ENCODE measurements at places on chromosomes 16 and 17.

- no peak for DNase-seq
Measured at GRCh38 chr16:72044296-72044695, 10.0 kb upstream of the HP start.

GRCh38 chr16:86343796-86344585 is 166.3 kb upstream of the FOXF1 start:
- DNase-seq, result no peak

DNA sequence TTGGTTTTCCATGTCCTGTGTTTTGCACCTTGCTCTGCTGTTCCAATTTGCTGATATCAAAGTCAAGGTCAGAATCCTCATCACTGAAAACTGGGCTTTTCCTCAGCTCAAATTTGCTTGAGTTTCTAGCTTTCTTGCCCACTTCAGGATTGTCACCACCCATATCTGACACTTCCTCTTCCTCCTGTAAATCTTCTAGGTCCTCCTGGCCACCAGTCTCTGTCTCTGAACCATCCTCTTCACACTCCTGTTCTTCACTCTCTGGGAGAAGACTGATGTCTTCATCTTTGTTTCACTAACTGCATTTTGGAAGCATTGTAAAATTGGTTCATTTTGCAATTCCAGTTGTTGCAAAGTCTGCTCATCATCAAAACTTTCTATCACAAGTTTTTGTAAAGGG is 63.4 kb upstream of the RBL2 start:
- no peak for DNase-seq

DNA sequence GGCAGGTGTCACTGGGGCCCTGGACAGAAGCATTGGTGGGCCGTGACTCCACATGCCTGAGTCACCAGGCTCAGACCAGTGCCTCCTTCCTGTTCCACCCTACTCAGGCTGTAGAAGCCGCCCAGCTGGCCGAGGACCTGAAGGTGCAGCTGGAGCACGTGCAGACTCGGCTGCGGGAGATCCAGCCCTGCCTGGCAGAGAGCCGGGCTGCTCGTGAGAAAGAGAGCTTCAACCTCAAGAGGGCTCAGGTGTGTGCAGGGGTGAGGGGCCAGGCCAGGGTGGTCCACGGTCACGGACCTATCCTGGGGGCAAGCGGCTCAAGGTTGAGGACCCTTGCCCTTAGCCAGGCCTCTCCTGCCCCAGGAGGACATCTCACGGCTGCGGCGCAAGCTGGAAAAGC is 9.6 kb downstream of the RNF40 start:
- no peak for DNase-seq

- peak; percentile 55 for DNase-seq
Measured at GRCh38 chr17:62807812-62808575, at the start of gene MARCHF10. Gene MARCHF10, minus strand, starts transcription at chr17:62808314. Its CDS starts 6,579 bp downstream, at chr17:62801735.

GRCh38 chr16:87457061-87457611 is 35.7 kb downstream of the ZCCHC14 start:
- no peak for DNase-seq

DNA sequence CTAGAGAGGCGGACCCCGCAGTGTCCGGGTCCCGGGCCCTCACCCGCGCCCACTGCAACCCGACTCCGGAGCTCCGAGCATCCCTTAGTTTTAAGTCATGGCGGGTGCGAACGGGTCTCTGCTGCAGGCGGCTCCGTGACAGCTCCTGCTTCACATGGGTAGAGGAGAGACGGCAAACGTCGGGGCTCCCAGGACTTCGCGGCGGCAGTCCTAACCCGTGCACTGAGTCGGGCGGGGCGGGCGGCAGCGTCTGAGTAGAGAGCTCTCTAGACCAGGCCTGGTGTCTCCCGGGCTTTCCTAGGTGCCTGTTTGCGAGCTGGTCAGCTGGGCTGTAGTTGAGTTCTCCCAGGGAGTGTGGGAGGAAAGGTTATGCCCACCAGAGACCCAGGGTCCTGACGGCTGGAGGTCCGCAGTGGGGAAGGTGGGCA is 345 bp downstream of the TSC2 start:
- DNase-seq, result no peak

- no peak for DNase-seq
Measured at GRCh38 chr17:73827627-73828291, 183.5 kb upstream of the SDK2 start.

DNA sequence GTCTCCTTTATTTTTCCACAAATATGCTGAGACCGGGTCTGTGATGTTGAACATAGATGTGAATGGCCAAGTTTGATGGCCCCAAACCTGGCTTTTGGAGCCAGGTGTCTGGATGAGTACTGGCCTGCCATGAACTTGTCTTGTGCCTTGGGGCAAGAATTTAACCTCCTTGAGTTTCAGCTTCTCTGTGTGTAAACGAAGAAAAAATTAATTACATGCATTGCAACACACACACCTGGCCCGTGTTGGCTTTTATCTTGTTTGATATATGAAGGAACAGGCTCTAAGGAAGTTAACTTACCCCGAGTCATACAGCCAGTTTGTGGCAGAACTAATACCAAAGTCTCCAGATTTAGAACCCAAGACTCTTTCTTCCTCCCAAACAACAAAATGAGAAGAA is 13.1 kb downstream of the FBXO39 start:
- no peak for DNase-seq

DNA sequence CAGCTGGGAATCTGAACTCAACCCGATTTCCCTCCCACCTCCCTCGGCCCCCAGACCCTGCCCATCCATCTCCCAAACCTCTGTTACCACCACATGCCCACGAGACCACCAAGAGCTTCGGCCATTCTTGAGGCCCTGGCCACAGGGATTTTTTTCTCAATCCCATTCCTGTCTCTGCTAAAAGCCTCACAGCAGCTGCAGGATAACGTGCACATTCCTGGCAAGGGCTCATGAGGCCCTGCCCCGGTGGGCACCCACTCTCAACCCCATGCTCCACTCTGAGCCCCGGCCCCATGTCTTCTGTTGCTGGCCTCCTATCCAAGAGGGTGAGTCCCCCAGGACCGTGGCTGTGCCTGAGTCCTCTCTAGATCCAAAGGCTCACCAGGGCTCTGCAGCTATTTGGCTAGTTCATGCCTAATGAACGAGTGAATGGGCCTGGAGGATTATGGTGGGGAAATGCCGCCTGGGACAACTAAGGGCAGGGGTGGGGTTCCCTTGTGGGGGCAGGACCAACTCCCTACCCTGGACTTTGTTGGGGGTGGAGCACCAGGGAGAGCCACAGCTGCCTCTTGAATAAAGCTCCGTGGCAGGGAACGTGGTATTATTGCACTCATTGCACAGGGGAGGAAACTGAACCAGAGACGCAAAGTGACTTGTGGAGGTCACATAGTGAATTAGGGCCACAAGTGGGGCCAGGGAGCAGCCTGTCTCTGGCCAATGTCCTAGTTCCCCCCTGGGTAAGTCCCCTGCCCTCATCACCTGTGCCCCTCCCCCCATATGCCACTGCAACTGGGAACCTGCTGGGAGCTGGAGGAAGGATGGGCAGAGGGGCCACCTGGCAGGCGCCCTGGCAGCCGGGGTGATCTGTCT is 113.8 kb upstream of the SMURF2 start:
- no peak for DNase-seq

DNA sequence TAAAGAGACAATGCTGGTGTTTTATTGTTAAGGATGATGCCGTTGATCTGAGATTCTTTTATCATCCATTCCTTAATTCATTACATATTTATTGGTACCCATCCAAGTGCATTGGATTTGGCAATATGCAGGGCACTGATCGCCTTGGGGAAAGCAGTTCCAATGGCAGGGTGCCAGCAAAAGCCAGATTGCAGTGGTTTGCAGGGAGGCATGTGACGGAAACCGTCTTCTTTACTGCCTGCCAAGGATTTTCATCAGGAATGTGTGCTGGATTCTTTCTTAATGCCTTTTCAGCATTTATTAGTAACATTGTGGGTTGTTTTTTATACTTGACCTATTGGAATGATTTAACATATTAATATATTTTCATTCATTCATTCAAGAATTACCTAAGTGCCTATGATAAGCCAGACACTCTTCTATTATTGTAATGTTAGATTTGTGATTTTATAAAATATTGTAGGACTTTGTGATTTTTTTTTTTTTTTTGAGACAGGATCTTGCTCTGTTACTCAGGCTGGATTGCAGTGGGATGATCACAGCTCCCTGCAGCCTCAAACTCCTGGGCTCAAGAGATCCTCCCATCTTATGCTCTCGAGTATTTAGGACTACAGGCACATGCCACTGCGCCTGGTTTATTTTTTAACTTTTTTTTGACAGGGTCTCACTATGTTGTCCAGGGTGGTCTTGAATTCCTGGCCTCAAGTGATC is 93.4 kb upstream of the TNRC6A start:
- DNase-seq, result peak; percentile 68

DNA sequence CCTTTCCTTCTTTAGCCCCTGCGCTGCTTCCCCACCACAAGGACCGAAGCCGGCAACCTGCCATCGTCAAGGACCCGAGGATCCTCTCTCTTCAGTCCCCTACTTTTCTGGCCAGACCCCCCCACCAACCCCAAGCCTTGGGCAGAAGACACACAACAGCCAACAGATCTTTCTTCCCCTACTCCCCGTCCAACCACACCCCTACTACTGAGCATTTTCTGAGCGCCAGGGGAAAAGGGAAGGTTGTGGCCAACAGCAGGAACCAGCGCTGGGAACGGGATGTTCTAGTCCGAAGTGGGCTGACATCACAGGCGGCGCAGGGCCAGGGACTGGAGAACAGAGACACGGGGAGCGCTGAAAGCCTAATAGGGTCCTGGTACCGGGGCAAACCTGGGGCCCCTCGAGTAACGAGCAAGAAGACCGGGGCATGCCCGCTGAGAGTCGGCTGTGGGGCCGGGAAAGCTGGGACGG is 528 bp downstream of the PER1 start:
- DNase-seq, result peak; percentile 93

GRCh38 chr16:50844840-50845239 is 103.0 kb downstream of the CYLD start:
- no peak for DNase-seq

DNA sequence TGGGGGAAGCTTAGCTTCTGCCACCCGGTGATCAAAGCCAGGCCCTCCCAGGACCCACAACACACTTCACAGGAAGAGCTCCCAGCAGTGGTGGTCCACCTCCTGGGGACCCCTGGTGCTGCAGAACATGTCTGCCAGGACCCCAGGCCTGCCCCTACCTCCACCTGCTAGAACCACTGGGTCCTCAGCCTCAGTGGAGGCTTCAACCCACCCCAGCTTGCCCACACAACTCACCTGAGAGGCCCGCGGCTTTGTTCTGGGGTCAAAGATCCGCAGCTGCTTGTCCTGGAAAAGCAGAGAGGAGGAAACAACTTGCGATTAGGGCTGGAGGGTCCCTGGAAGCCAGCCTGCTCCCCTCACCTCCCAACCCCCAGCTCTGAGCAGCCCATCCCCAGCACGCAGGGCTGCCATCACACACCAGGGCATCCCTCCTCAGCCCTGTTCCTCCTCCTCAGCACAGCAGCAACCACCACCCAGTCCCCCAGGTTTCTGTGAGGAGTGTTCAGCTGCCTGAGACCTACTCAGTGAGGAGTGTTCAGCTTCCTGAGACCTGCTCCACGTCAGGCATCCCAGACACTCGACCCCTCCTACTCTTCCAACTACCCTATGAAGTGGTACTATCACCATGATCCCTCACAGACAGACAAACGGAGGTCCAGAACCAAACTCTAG is 21.2 kb downstream of the CORO7 start:
- DNase-seq, result peak; percentile 32

DNA sequence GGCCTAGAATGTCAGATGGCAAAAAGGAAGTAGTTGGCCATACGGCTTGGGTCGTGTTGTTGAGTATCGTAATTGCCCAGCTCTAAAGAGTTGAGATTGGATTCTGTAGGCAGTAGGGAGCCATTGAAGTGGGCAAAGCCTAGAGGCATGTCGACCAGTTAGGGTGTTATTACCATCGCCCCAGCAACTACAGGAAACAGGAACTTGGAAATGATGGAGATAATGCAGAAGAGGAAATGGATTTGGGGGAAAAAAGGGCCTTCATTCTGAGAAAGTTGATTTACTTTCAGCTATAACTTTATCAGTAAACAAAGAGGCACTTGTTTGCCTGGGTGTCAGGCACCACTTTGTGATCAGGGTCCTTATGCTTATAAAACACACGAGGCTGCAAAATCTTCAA is 52.6 kb downstream of the COX10 start:
- no peak for DNase-seq

DNA sequence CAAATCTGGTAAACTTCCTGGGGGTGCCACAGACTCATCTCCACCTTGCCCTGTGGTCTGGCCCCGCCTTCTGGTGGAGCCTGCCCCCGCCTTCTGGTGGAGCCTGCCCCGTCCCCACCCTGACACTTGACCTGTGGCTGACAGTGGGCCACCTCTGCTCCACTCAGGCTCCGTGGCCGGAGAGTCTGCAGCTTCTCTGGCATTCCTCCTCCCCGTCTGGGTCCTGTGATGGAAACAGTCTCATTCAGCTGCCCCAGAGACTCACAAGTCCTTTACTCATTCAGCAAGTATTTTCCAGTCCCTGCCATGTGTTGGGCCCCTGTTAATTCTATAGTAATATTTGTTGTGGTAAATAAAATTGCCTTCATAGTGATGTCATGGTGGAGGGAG is 21.0 kb upstream of the G6PC1 start:
- DNase-seq, result no peak

DNA sequence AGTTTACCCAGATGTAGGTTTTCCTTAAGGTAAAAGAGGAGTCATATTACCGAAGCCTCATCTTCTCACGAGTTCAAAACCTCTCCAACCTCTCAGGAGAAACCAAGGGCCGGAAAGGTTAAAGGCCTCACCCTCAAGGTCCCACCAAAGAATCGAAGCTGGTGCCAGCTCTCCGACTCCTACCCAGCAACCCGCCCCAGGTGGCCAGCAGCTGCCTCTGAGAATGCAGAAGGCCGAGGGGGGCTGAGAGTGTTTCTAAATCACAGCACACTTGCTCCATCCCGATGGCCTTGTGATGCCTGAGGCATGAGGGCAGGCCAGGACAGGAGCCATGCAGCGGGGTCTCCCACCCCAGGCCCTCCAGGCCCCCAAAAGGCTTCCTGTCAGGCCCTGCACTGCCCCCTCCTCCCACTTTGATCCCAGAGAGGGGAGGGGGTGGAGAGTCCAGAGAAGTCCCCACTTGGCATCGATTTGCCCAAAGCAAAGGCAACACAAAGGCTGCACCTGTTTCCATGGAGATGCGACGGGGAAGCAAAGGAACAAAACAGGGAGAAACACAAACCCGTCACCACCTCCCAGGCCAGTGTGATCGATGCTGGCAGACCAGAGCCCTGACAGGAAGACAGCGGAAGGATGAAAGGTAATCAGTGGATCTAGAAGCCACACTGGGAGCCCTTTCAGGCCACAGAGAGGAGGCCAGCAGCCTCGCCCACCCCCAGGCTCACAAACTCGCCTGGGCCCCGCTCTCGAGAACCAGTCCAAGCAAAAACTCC is 39.0 kb downstream of the CUEDC1 start:
- DNase-seq, result peak; percentile 78

DNA sequence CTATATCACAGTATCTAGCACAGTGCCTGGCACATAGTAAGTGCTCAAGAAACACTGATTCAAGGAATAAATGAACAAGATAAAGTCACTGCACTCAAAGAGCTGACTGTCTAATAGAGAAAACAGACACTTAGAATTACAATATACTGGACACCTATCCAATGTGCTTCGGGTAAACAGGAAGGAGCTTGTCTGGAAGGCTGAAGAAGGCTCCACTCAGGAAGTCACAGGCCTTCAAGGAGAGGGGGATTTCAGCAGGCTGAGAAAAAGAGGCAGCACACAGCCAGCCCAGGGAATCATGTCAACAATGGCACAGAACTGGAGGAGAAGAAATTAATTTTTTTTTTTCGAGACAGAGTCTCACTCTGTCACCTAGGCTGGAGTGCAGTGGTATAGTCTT is 9.7 kb upstream of the IL4R start:
- DNase-seq, result no peak

- no peak for DNase-seq
Measured at GRCh38 chr16:68257906-68258800, 6.2 kb upstream of the SLC7A6 start.

- no peak for DNase-seq
Measured at GRCh38 chr17:80761110-80761871, 216.7 kb downstream of the RPTOR start.

Measured in right forelimb (tissue), 1 donor.